ENCODE measurements at places on chromosomes 6 and 20. TPM values are rescaled to one million over a fixed set of nuclear protein-coding genes. Genes with fewer than 3 reads are reported as not detected.
A peak's percentile ranks its signal among the peaks of the same experiment; 100 is the strongest.

The NKX2-4 gene
- total RNA-seq = not detected

DNA sequence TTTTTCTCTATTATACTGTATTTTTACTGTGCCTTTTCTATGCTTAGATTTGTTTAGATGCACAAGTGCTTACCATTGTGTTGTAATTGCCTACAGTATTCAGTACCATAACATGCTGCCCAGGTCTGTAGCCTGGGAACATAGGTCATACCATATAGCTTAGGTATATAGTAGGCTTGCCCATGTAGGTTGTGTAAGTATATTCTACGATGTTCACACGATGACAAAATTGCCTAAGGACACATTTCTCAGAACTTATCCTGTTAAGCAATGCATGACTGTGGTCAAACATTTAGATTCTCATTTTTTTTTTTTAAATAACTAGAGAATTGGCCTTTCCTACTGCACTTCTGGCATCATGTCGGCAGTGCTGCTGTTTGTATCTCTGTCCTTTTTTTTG is 253.7 kb upstream of the SUPT3H start:
- H3K27ac ChIP-seq = no peak overlapping the region
- no peak for DNase-seq
- H3K4me3 ChIP-seq = no peak overlapping the region
- peaks cover 1% of the 10 kb centered on the region for H3K36me3 ChIP-seq
- no peaks in the 10 kb centered on the region for H3K27me3 ChIP-seq
- no peaks in the 10 kb centered on the region for H3K4me1 ChIP-seq

The MTRF1L gene
- total RNA-seq = 16.5 TPM

The PRL gene
- not detected for total RNA-seq

GRCh38 chr6:17032988-17033634 is 68.7 kb upstream of the STMND1 start:
- DNase-seq = no peak
- H3K4me1 ChIP-seq = no peaks in the 10 kb centered on the region
- no peaks in the 10 kb centered on the region for H3K36me3 ChIP-seq
- H3K27me3 ChIP-seq = peaks cover 2% of the 10 kb centered on the region
- no peak overlapping the region for H3K27ac ChIP-seq
- no peak overlapping the region for H3K4me3 ChIP-seq

DNA sequence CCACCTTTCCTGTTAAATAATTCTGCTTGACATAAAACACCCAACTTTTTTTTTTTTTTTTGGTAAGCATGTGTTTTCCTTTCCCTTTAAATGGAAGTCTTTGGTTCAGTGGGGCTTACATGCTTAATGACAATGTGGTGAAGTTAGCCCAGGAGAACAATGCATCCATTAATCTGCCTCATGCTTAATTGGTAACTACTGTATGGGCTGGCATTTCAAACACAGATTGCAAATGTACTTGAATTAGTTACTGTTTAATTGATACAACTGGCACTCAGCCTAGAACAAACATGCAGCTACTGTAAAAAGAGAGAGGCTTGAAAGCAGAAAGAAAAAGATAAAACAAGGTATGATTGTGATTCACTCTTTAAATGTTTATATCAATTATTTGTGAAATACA is 483.6 kb upstream of the NOX3 start:
- H3K27me3 ChIP-seq = peaks cover 2% of the 10 kb centered on the region
- peaks cover 2% of the 10 kb centered on the region for H3K4me1 ChIP-seq
- no peak overlapping the region for H3K27ac ChIP-seq
- H3K36me3 ChIP-seq = no peaks in the 10 kb centered on the region
- no peak for DNase-seq

The LINC00237 gene
- 0.33 TPM for total RNA-seq

The SOX4 gene
- 0.82 TPM for total RNA-seq

The STXBP5 gene
- total RNA-seq = 19.4 TPM

DNA sequence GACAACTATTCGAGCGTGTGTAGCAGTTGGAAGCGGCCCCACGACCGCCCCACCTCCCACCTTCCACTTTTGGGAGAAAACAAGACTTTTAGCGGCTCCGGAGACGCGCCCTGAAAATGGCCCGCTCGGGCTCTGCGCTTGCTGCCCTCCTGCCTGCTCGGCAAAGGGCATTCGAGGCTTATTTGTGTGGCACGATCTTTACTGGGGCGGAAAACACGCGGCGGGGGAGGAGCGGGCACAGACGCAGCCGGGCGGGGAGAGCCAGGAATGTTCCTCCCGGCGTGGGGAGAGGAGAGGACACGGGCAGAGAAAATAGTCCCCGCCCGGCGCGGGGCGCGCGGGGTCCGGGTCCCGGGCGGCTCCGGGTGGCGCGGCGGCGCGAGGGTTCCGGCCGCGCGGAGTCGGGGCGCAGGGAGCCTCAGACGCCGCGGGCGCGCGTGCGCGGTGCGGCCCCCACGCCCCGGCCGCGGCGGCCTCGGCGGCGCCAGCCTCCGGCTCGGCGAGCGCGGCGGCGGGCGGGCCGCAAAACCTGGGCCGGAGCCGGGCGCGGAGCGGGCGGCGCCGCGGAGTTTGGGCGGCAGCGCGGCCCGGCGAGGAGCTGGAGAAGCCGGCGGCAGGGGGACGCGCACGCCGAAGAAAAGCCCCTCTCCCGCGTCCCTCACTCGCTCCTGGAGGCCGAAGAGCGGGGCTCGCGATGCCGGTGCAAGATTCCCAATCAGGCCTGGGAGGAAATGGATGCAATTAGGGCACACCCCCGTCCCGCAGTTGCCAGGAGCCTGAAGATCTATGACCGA is 90.0 kb upstream of the ARID1B start:
- H3K36me3 ChIP-seq = no peaks in the 10 kb centered on the region
- peaks cover 9% of the 10 kb centered on the region for H3K27me3 ChIP-seq
- peak; percentile 92 for DNase-seq
- peak overlapping the region; percentile 88 for H3K27ac ChIP-seq

DNA sequence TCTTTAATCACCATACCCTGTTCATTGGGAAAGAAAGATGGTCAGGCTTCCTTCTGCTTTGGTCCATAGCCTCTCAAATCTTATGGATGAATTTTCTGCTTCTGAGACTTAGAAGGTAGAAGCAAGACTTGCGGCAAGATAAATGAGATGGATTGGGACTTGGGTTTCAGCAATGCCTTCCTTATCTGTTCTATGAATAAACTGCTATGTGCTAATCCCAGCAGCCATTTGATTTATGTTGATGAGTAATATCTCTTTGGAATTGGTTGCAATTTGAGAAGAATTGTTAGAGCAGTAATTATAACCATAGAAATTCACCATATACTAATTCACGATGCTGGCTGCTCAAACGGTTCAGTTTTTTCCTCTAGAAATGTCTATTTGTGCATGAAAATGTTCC is 48.3 kb downstream of the TXLNB start:
- H3K4me1 ChIP-seq = peaks cover 9% of the 10 kb centered on the region
- H3K36me3 ChIP-seq = peaks cover 1% of the 10 kb centered on the region
- no peak overlapping the region for H3K4me3 ChIP-seq

GRCh38 chr6:138188278-138188941 is 26.7 kb downstream of the ARFGEF3 start:
- no peak overlapping the region for H3K4me3 ChIP-seq
- no peak for DNase-seq
- H3K4me1 ChIP-seq = no peaks in the 10 kb centered on the region
- no peaks in the 10 kb centered on the region for H3K36me3 ChIP-seq
- H3K27me3 ChIP-seq = peaks cover 5% of the 10 kb centered on the region

GRCh38 chr6:101666256-101666655 is 272.7 kb downstream of the GRIK2 start:
- no peaks in the 10 kb centered on the region for H3K27me3 ChIP-seq
- H3K36me3 ChIP-seq = no peaks in the 10 kb centered on the region
- H3K27ac ChIP-seq = no peak overlapping the region
- DNase-seq = no peak
- H3K4me1 ChIP-seq = no peaks in the 10 kb centered on the region

The IRF4 gene
- total RNA-seq = 94.2 TPM

- no peak overlapping the region for H3K27ac ChIP-seq
- H3K4me1 ChIP-seq = no peaks in the 10 kb centered on the region
- no peak overlapping the region for H3K4me3 ChIP-seq
- DNase-seq = no peak
Observed at GRCh38 chr6:73969971-73970970, 274.3 kb downstream of the CD109 start.

DNA sequence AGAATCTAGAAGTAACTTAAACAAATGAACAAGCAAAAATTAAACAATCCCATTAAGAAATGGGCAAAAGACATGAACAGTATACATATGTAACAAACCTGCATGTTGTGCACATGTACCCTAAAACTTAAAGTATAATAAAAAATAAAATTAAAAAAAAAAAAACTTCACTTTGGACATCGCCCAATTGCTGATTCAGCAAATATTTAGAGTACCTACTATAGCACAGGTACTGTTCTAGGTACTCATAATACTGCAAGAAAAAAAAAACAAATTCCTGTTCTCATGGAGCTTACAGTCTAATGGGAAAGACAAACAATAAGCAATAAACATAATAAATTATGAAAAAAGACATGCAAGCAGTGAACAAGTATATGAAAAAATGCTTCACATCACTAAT is 501.5 kb upstream of the HS3ST5 start:
- no peaks in the 10 kb centered on the region for H3K4me1 ChIP-seq
- H3K27ac ChIP-seq = no peak overlapping the region

DNA sequence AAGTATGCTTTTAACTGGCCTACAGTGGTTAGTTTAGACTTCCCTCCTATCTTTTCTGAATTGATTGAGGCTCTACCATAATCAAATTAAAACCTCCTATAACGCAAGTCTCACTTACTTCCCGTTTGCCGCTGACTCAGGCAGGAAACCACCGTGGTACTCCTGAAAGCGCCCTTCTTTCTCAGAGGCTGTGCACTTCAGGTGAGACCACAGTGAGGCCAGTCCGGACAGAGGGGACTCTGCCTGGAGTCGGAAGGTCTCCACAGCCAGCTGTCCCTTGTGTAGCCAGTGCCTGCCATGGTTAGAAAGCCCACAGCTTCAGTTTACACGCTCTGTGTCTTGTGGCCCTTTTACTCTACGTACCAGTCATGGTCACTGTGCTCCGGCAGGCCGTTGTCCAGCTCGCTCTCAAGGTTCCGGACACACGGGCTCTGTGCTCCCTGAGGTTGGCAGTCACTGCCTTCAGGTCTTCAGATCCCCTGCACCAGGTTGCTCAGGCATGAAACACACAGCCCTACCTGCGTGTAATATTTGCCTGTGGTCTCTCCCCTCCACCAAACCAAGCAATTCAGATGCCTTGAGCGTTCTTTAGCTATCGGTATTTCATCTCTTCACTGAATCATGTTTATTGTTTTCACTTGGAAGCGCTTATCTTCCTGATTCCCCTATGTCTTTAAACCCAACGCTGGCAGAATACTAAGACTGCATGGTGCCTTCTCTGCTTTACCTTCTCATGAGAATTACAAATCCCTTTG is 178.8 kb downstream of the SMOC2 start:
- peaks cover 7% of the 10 kb centered on the region for H3K4me1 ChIP-seq
- peaks cover 2% of the 10 kb centered on the region for H3K27me3 ChIP-seq
- no peak overlapping the region for H3K27ac ChIP-seq
- peaks cover 2% of the 10 kb centered on the region for H3K36me3 ChIP-seq

The DLK2 gene
- 0.30 TPM for total RNA-seq

- peaks cover 5% of the 10 kb centered on the region for H3K36me3 ChIP-seq
- peak overlapping the region; percentile 94 for H3K4me3 ChIP-seq
- peak; percentile 56 for DNase-seq
- H3K27ac ChIP-seq = peak overlapping the region; percentile 97
Observed at GRCh38 chr6:149545258-149545753, 537 bp downstream of the PPIL4 start.

The SLC13A3 gene
- total RNA-seq = 0.26 TPM

DNA sequence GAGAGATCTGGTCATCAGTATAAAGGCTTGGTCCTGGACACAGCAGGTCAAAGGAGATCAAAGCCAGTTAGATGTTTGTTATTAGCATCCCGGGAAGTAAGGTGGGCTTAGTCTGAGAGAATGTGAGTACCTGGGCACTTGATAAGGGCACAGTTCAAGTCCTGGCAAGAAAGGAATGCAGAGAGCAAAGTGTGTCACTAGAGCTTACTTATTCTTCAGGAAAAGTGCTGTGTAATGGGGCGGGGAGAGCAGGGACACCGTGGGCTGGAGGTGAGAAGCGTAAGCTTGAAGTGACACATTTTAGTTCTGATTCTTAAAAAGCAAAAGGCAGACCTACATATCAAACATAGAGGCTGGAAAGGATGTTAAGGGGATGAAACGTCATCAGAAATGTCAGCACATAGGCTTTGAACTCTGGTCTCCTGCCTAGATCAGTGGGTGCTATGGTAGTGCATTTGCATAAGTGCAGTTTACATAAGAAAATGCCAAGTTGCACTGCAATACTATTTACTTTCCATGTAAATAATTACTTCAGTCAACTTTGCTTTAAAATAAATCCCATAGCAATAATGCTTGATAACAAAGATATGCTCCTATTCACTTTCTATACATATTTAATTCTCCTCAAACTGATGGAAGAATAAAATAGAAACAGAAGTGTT is 2.6 kb downstream of the SAMD5 start:
- peaks cover 4% of the 10 kb centered on the region for H3K4me1 ChIP-seq
- no peak for DNase-seq
- H3K4me3 ChIP-seq = no peak overlapping the region
- peaks cover 53% of the 10 kb centered on the region for H3K27me3 ChIP-seq
- no peak overlapping the region for H3K27ac ChIP-seq
- no peaks in the 10 kb centered on the region for H3K36me3 ChIP-seq

The TAGAP gene
- 112 TPM for total RNA-seq

GRCh38 chr6:119077643-119078375 is 655 bp downstream of the FAM184A start:
- peak overlapping the region; percentile 72 for H3K4me3 ChIP-seq
- peaks cover 2% of the 10 kb centered on the region for H3K36me3 ChIP-seq
- H3K27me3 ChIP-seq = peaks cover 9% of the 10 kb centered on the region

DNA sequence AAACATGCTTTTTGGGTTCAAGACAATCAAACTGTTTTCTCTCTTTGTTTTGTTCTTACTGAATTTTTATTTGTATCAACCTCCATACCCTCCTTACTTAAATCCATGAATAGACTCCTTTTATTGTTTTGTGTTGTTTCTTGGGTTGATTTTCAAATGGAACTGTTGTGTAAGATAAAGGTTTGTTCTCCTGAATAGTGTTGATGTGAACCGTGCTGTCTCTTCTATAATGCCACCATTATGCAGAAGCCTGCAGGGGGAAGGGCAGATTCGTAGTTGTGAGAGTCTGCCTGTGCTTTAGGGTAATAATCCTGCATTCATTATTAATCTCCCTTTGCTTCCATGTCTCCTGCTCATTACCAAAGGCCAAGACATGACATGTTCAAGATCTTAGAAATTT is 105.9 kb downstream of the CDKAL1 start:
- H3K27ac ChIP-seq = no peak overlapping the region
- H3K27me3 ChIP-seq = no peaks in the 10 kb centered on the region
- peaks cover 21% of the 10 kb centered on the region for H3K36me3 ChIP-seq

The DTNBP1 gene
- total RNA-seq = 18.3 TPM
